Hematopoietic multipotent progenitor cell treated with erythropoietin and hydrocortisone succinate and interleukin-3 and kit ligand, for 8 days (in vitro differentiated cells): ENCODE measurements at places on chromosomes 4 and X.

DNA sequence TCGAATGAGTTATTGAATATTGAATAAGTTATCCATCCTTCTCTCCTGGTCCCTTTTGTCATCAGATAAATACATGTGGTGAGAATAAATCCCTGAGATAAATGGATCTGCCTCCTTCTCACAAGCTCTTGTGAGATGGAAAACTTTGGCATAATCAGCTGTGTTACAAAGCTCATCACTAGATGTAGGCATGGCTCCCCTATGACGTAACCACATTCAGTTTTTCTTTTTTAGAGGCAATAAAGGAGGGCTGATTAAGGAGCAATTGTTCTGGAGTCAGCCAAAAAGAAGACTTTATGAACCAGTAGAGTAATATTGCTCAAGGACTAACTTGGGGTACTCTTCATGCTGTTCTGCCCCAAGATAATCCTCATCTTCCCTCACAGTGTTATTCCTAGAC, 90.5 kb upstream of the GATB start:
- no peak for DNase-seq

DNA sequence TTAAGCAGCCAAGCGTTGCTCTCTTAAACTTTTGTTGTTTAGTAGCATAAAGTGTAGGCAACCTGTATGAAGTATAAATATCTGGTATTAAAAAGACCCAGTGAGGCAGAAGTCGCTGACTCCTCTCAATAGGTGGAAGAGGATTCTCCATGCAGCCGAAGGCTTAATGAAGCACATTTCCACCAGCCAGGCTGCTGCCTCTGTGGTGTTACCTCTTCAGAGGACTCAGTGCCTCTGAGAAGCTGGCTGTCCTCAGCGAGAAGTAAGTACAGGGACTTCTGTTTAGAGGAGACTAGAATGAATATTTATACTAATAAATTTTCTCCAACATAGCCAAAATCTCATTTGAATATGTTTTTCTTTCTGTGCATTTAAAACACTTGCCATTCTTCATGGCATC, 6.0 kb downstream of the SORBS2 start:
- DNase-seq: no peak

GRCh38 chrX:78708262-78708661, 39.3 kb upstream of the LPAR4 start:
- peak; percentile 12 for DNase-seq

DNA sequence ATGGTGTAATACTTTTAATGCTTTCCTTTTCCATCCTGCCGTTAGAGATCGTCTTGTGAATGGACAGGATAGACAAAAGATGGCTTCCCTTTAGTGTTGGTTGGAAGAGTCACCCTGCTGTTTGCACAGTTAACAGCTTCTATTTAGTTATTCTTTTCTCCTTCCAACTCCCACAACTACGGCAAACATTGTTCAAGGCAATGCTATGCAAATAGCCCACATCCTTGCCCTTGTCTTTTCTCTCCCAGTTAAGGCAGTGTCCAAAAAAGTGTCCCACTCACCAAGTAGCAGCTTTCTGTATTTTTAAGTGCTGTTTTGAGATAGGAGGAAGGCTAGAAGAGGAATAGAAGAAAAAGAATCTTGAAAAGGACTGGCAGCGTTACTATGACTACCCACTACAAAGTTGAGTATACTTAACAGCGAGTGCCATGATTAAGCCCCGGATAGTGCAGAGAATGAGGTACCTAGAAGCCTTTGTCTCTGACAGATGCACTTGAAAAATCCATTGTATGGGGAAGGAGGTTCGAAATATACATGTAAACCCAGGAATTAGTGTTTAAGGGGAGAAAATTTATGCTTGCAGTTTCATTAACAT, 12.1 kb upstream of the RUFY3 start:
- no peak for DNase-seq

GRCh38 chr4:173333658-173334084, 487 bp downstream of the HMGB2 start:
- peak; percentile 63 for DNase-seq
